ENCODE measurements at places on chromosomes 5 and 9. TPM values are rescaled to one million over a fixed set of nuclear protein-coding genes. Genes with fewer than 3 reads are reported as not detected.

APBA1 gene
- 0.58 TPM for total RNA-seq

CTNND2 gene
- total RNA-seq, result 7.0 TPM

- DNase-seq, result no peak
Observed at GRCh38 chr5:82413302-82414040, 135.3 kb upstream of the RPS23 start.

DNA sequence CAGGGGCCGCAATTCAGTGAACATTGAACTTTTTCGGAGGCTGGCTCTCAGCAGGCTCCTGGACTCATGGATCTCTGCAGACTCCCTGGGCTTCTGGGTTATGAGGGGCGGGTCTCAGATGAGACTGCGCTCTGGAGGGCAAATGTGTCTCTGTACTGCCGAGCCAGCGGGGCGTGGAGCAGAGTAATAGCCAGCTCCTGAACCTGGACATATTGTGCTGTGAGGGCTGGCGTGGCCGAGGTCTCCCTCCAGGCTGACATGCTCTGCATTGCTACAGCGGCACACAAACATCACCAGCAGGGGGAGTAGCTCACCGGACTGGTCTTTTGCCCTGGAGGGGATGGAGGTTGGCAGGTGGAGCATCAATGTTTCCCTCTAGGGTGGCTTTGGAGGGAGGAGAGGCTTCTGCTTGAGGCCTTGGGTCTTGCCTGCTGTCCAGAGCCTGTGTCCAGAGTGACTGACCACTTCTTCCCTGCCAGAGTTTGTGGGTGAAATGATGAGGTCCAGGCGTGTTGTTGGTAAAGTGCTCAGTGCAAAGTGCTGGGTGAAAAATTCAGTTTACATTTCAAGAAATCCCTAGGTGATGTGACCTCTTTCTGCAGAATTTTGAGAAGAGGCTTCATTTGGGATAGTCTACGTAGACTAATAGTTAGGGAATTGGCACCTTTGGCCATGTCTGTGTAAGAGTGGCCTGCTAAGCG is 10.9 kb upstream of the GADD45G start:
- peak; percentile 92 for DNase-seq

- DNase-seq, result peak; percentile 67
Observed at GRCh38 chr5:34547300-34548085, 108.6 kb upstream of the RAI14 start.

DNA sequence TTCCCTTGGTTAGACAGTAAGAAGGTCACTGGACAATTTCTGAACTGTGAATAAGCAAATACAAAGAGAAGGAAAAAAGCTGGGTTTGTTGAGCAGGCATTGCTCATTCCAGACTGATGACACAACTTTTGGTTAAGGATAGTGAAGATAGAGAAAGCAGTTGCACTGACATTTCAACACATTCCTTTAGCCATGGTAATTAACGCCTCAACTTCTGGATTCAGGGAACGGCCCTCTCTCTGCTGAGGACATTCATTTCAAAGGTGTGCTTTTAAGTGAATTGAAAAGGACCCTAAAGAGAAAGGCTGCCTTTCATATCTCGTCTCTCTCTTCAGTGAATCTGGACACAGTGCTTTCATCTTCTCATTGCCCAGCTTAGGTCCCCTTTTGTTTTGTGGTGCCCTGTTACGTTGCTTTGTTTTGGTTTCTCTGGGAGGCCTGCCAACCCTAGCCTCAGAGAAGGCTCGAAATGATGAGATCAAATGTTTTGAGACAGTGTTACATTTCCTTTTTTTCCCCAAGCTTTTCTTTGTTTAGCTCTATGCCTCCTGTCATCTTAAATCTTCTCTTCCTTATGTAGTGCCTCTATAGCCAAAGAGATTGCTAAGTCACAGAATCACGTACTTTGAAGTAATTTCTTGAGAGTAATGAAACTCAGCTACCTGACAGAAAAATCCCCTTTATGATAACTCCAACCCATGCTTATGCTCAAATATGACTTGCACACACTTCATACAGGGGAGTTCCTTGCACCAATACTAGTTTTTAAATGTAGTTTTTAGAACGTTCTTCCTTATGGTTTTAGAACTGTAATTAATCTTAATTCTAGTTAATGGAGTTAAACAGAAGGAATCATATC is 94.4 kb upstream of the IFNE start:
- no peak for DNase-seq

- no peak for DNase-seq
Observed at GRCh38 chr5:158940977-158941376, 158.7 kb downstream of the EBF1 start.

- DNase-seq, result no peak
Observed at GRCh38 chr9:133135146-133135745, 14.2 kb upstream of the RALGDS start.

DNA sequence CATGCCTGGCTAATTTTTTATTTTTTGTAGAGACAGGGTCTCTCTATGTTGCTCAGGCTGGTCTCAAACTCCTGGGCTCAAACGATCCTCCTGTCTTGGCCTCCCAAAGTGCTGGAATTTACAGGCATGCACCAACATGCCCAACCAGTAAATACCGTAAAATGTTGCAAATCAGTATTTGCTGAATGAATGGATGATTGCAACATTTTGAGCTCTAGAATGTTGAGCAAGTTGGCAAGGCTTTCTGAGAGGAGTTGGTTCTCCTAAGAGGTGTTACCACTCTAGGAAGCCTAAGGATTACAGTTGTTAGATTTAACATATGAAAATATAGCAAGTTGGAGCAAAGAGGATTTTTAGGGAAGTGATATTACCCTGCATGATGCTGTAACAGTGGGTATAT is 15.6 kb upstream of the DMXL1 start:
- DNase-seq, result no peak

LCNL1 gene
- not detected for total RNA-seq

MARCHF11 gene
- 0.17 TPM for total RNA-seq

Measured in GM23338 (cell line).